ENCODE measurements at places on chromosomes 3 and 15. TPM values are rescaled to one million over a fixed set of nuclear protein-coding genes. Genes with fewer than 3 reads are reported as not detected.

Gene UROC1
- not detected for total RNA-seq

DNA sequence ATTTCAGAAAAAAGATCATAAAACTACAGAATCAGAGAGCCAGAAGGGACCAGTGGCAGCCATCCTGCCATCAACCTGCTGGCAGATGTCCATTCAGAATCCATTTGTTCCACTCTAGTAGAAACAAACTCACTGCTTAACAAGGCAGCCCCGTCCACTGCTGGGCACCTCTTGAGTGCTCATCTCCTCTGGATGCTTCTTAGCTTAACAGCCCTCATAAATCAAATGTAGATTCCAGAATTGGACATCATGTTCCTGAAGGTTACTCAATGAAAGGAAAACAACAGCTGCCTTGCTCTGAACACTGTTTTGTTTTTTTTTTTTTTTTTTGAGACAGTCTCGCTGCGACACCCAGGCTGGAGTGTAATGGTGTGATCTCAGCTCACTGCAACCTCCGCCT, 37.3 kb downstream of the ABCC5 start:
- no peak for DNase-seq

GRCh38 chr3:75237053-75237452, 427.1 kb upstream of the FRG2C start:
- no peak for DNase-seq

DNA sequence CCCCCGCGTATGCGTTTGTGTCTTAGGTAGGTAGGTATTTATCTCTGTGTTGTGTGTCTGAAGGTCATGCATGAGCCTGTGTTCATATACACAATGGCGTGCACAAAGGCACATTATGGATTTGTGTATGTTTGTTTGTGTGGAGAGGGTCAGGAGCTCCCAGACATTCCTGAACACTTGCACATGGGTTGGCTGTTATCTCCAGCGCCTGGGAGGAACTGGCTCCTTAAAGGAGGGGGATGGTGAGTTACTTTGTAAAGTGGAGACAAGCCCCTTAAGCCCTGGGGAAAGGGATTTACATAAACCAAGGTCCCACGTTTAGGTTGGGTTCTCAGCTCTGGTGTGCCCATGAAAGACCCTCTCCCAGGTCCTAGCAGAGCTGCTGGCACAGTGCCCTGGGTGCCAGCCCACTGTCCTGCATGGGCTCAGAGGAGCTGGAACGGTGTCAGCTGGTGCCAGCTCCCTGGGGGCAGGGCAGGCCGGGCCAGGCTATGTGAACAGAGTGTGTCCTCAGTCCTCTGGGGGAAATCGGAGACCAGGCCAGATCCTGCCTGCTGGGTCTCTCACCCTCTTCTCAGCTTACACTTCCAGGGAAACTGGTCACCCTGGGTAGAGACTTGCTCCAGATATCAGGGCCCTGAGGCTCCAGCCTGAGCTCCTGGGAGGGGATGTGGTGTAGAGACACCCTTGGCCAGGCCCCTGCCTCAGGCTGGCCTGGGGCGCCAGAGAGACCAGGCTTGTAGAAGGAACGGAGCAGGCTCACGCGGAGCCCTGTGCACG, 25.1 kb downstream of the SNX33 start:
- DNase-seq, result peak; percentile 78

- DNase-seq, result no peak
These were observed 22.0 kb upstream of the PLA2G4E start for GRCh38 chr15:42042602-42043400.

Gene STRA6
- total RNA-seq, result 10.3 TPM

- peak; percentile 45 for DNase-seq
These were observed 48.0 kb upstream of the FSTL1 start for GRCh38 chr3:120498556-120499346.

DNA sequence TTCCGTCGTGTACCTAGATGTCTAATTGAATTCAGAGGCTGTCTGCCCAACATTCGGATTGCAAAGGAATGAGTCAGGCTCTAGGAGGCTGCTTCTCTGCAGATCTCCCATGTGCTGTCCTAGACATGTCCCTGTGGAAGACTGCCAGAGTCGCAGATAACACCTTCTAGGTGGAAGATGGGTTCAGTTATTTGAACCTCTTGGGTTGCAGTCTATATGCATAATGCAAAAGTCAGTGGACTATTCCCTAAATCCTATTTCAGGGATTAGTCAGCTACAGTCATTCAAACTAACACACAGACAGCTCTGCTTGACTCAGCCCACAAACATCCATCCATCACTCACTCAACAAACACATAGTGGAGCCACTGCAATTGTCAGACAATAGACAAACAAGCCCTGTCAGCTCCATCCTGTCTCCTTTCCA, 300.0 kb upstream of the CTNNB1 start:
- no peak for DNase-seq
